Stimulated activated CD8-positive, alpha-beta memory T cell treated with anti-CD3 and anti-CD28 coated beads, Interleukin-15, amount 100 ng/mL, for 4 hours (primary cell): ENCODE measurements at places on chromosomes 13 and 19.

GRCh38 chr13:22227895-22228294, 557.0 kb downstream of the FGF9 start:
- no peak for DNase-seq

- no peak for DNase-seq
These were observed 2.2 kb upstream of the RAB11B start for GRCh38 chr19:8387688-8388611.

DNA sequence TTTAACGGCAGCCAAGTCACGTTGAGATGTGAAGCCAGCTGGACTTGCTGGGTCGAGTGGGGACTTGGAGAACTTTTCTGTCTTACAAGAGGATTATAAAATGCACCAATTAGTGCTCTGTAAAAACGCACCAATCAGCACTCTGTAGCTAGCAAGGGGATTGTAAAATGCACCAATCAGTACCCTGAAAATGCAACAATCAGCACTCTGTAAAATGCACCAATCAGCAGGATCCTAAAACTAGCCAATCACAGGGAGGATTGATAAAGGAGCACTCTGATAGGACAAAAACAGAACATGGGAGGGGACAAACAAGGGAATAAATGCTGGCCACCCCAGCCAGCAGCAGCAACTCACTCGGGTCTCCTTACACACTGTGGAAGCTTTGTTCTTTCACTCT, 337.6 kb upstream of the SLITRK5 start:
- DNase-seq: no peak

DNA sequence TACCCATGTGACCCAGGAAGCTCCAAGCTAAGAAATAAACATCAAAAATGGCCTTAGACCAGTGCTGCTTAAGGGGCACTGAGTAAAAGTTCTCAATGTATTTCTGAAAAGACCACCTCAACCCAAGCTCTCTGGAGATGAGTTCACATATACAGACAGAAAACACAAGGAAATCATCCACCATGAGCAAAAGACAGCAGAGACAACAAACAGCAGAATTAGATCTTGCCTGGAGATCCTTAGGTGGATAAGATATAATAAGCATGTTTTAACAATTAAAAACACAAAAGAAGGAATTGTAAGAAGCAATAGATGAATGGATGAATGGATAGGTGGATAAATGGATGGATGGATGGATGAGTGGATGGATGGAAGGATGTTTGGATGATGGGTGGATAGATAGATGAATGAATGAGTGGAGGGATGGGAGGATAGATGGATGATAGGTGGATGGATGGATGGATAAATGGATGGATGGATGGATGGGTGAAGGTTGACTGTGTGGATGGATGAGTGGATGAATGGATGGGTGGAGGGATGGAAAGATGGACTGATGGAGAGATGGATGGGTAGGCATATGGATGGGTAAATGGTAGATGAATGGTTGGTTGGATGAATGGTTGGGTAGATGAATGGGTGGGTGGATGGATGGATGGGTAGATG, 9.6 kb upstream of the NMRK2 start:
- DNase-seq: no peak

- no peak for DNase-seq
These were observed 998 bp downstream of the NFKBIB start for GRCh38 chr19:38900743-38901190.

- no peak for DNase-seq
These were observed 7.9 kb downstream of the CEACAM3 start for GRCh38 chr19:41804336-41804735.

DNA sequence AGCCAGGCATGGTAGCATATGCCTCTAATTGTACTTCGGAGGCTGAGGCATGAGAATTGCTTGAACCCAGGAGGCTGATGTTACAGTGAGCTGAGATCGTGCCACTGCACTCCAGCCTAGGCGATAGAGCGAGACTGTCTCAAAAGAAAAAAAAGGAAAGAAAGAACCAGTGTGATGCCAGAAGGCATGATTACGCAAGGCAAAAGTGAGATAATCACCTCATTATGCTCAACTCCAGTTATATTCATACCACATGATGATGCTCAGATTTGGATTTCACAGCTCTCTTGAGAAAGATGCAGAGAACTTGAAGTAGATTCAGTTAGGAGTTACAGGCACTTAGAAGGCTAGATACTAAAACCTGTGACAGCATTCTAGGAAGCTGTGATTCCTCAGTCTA, 21.8 kb downstream of the RCBTB1 start:
- DNase-seq: no peak

- no peak for DNase-seq
These were observed 224.4 kb downstream of the LACC1 start for GRCh38 chr13:44104197-44104490.

- no peak for DNase-seq
These were observed 403.3 kb downstream of the COG6 start for GRCh38 chr13:40058757-40059236.

DNA sequence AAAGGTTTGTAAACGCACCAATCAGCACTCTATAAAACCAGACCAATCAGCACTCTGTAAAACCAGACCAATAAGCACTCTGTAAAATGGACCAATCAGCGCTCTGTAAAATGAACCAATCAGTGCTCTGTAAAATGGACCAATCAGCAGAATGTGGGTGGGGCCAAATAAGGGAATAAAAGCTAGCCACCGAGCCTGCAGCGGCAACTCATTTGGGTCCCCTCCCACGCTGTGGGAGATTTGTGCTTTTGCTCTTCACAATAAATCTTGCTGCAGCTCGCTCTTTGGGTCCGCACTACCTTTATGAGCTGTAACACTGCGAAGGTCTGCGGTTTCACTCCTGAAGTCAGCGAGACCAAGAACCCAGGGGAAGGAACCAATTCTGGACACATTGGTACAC, 28.0 kb downstream of the ZNF175 start:
- no peak for DNase-seq

DNA sequence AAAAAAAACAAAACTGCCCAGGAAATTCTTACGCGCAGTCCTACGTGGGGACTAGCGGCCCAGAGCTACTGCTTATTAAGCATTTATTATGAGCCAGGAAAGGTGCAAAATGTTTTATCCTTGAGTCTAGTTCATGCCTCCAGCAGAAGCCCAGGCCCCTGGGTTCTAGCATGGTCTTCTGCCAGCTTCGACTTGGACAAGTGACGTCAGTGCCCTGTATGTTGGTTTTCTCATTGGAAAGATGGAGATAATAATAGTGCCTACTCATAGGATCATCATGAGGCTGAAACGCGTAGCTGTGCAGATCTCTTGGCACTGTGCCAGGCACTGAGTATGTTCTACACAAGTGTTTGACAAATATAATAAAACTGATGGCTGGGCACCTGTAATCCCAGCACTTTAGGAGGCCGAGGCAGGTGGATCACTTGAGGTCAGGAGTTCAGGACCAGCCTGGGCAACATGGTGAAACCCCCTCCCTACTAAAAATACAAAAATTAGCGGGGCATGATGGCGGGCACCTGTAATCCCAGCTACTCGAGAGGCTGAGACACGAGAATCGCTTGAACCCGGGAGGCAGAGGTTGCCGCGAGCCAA, 12.4 kb upstream of the SULT2B1 start:
- DNase-seq: no peak

GRCh38 chr13:42967660-42968059, 24.4 kb downstream of the EPSTI1 start:
- DNase-seq: no peak

- no peak for DNase-seq
These were observed at the start of gene MUC16 for GRCh38 chr19:9009935-9010651. MUC16 (minus strand) TSS chr19:9010409.

GRCh38 chr19:2266183-2266993, 10.2 kb upstream of the JSRP1 start:
- DNase-seq: no peak

GRCh38 chr13:77545626-77546412, 10.3 kb downstream of the SCEL start:
- no peak for DNase-seq

DNA sequence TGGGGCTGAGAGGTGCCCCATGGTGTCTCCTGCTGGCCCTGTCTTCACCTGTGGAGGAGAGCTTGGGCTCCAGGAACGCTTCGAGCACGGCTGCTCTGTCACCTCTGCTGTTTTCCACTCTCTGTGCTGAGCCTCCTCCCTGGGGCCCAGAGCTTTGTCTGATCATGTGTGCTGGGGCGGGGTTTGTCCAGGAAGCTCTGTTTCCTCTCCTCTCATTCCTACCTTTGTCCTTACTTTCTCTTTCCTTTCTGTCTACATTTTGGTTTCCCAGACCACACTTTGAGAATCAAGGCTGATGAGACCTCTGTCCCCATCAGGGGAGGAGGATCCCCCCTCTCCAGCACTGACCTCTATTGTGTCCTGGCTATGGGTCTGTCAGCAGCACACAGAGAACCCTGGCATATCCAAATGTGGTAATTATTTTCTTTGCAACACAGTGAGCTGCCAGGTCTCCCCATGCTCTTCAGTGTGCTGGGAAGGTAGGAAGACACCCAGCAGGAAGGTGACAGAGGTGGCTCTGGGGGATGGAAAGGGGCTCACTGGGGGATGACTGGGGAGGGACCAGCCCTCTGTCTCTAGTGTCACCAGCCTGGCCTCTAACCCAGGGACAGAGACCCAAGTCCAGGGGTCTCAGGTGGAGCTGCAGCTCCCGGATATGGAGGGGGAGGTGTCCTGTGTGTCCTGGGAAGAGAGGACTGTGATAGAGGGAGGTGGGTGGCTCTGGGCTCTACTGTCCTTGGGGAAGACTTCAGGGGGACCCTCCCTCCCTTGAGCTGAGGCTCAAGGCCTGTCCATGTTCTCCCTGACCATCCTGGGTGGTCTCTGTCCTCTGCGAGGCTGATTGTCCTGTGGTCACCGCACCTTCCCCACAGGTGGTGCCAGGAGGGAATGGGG, at the start of gene CEACAM1:
Gene CEACAM1 (minus strand): TSS at position 128 of the 894 bp plus-strand sequence. CDS start 107 bp downstream, at position 21.
- peak; percentile 3 for DNase-seq

GRCh38 chr13:50916701-50917184, 7.2 kb downstream of the RNASEH2B start:
- no peak for DNase-seq

DNA sequence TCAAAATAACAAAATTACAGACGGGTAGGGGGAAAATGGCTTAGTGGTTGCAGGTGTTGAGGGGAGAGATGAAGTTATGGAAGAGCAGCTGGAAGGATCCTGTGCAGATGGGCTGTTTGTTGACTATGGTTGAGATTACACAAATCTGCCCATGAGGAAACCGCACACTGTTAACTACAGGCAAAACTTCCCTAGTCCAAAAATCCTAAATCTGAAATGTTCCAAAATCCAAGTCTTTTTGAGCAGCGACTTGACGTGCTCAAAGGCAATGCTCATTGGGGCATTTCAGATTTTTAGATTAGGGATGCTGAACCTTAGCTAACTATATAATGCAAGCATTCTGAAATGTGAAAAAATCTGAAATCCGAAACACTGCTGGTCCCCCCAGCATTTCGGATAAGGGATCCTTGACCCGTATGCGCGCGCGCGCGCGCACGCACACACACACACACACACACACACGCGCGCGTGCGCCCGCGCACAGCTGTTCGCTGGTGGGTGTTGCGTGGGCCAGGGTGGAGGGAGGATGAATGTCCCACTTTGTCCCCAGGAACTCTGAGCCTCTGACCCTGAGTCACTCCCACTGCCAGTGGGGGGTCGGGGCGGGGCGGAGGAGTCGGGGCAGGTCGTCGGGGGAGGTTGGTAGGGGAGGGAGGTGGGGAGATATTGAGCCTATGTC, 6.8 kb downstream of the F2RL3 start:
- no peak for DNase-seq
